ENCODE measurements at places on chromosomes 6 and 20.

GRCh38 chr6:90256698-90257485 lies 39.8 kb downstream of the BACH2 start:
- DNase-seq = peak; percentile 44

- no peak for DNase-seq
These were observed 60.8 kb downstream of the NPEPL1 start for GRCh38 chr20:58753267-58753921.

- DNase-seq = peak; percentile 69
These were observed 433.5 kb downstream of the RFPL4B start for GRCh38 chr6:112780498-112781096.

DNA sequence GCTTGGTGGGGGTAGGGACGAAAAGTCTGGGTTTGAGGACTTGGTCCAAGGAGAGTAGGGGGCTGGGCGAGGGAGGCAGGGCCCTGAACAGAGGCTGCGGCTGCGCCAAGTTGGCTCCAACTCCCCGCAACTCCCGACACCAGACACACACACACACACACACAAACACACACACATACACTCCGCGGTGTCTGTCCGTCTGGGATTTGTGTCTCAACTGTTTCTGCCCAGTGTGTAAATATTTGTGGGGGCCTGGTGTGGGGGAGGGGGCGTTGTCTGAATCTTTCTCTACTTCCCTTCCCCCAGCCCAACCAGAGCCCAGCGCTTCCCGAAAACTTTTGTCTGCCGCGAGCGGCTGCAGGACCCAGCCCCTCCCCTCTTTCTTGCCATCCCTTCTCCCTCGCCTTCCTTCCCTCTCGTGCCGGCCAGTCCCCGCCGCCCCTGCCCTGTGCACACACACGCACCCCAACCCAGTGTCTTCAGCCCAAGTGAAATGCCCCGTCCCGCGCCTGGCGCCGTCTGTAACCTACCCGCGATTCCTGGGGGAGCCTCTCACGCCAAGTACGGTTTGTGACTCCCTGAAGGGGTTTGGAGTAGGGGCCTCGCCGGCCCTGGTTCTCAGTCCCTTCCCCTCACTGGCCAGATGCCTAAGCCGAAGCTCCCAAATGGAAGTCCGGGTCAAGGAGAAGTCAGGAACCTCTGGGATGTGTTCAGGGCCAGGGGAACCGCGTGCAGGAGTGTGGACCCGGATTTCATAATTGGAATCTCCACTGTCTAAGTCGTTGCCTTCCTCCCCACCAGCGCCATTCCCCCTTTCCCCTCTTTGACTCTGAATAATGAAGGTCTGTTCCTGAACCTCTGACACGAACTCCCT lies 904 bp downstream of the MDFI start:
- no peak for DNase-seq

DNA sequence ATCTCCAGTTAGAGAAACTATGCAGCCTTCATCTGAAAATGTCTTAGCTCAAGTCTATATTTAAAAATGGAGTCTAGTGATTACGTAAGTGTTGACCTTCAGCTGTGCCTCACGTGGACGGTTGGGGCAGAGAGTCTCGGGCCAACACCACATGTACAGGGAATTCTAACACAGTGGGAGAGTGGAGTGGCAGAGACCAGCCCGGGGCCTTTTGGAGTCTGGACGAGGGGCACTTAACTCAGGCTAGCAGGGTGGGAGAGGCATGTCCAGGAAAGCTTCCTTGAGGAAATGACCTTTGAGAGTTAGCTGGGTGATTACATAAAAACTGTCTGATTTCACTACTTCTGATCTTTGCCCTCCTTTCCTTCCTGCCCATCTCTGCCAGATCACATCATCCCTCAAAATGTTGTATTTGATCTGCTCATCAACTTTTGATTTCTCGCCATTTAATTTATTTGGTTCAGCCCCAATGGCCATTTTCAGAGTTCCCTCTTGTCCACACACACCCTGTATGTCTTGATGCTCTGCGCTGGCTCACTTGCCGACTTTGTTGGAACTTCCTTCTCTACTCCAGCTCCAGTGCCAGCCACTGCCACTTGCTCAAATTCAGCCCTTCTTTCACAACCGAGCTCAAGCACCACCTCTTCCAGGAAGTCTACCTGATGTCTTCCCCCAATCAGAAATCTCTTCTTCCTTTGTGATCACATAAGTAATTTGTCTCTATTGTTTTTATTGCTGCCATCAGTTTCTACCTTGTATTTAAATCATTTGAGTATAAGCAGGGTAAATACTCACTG lies 2.6 kb downstream of the ARMC2 start:
- DNase-seq = no peak

GRCh38 chr6:167209577-167209975 lies 51.8 kb upstream of the GPR31 start:
- no peak for DNase-seq

- no peak for DNase-seq
These were observed 39.6 kb downstream of the FAM217A start for GRCh38 chr6:4039348-4039747.

DNA sequence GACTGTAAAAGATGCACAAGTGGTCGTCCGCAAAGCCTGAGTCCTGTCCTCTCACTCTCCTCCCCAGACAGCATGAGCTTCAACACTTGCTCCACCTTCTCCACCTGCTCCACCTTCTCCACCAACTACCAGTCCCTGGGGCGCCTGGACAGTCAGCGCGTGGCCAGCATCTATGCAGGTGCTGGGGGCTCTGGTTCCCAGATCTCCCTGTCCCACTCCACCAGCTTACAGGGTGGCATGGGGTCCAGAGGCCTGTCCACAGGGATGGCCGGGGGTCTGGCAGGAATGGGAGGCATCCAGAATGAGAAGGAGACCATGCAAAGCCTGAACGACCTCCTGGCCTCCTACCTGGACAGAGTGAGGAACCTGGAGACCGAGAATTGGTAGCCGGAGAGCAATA lies 162.2 kb upstream of the NT5E start:
- no peak for DNase-seq

GRCh38 chr20:43576108-43576507 lies 14.6 kb upstream of the IFT52 start:
- no peak for DNase-seq

- DNase-seq = peak; percentile 72
These were observed 45.9 kb downstream of the ELOVL5 start for GRCh38 chr6:53302678-53303360.

GRCh38 chr20:25269057-25269832 lies 21.4 kb downstream of the PYGB start:
- no peak for DNase-seq

DNA sequence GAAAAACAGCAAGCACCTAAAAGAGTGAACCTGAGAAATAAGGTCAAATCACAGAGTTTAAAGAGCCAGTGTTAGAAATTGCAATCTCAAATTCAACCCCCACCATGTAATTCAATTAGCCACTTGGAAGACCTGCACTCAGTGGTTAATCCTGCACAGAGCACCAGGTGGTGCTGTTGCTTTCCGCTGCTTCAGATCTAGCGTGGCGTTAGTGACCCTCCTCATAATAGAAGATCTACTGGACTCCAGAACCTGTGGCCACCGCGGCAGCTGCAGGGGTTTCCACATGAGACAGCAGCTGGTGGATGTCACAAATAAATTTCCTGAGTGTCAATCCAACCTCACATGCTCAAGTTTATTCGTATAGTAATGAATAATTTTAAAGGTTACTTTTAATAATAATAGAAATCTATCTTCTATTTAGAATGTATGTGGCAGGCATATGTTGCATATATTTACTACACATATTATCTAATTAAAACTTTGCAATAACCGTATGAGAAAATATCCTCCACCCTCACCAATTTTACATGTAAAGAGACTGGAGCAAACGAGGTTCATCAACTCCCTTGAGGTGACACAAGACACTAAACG lies 84.4 kb downstream of the SYNE1 start:
- DNase-seq = peak; percentile 17

DNA sequence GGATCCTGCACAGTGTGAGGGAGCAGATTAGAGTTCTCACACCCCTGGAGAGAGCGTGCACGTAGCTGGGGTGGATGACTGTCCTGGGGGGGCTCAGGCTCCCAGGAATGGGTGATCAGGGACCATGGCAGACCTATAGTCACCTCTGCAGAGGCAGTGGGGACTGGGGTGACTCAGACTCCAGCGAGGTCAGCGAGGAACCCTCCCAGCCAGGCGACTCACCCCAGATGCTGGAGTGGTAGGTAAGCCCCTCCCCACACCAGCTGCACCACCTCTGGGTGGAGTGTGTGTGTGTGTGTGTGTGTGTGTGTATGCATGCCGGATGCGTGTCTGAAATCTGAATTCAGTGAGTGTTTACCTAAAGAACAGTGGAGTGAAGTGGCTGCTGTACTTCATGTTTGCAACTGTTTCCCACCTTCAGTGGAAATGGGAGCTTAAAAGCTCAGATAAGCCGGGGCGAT lies 17.4 kb upstream of the GTSF1L start:
- no peak for DNase-seq

DNA sequence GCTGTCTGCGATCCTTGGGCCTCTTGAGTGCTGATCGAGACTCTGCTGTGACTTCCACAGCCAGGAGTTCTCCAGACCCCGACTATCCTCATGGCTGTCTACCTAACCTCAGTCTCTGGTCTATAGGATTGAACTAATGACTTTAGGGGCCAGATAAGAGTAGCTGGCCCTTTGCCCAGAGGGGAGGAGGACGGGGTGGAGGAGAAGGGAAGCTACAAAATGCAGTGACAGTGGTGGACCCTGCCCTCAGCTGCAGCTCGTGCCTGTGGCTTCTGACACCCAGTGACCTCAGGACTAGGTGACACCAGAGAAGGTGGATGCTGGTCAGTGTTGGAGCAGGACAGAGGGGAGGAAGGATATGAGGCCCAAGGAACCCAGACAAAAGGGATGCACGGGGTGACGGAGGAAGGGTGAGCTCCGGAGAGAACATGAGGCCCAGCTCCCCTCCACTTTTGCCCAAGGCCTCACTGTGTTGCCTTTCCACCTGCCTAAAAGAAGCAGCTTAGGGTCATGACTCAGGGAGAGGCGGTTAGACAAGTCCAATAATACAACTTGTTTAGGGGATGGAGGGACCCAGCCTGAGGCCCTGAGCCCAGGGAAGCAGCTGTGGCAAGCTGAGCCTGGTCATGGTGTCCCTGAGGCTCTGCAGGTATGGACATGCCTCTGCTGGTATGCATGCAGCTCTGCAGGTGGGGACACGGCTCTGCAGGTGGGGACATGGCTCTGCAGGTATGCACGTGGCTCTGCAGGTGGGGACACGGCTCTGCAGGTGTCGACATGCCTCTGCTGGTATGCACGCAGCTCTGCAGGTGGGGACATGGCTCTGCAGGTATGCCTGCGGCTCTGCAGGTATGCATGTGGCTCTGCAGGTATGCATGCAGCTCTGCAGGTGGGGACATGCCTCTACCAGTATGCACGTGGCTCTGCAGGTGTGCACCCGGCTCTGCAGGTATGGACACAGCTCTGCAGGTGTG lies 67.7 kb downstream of the SYNJ2 start:
- no peak for DNase-seq

DNA sequence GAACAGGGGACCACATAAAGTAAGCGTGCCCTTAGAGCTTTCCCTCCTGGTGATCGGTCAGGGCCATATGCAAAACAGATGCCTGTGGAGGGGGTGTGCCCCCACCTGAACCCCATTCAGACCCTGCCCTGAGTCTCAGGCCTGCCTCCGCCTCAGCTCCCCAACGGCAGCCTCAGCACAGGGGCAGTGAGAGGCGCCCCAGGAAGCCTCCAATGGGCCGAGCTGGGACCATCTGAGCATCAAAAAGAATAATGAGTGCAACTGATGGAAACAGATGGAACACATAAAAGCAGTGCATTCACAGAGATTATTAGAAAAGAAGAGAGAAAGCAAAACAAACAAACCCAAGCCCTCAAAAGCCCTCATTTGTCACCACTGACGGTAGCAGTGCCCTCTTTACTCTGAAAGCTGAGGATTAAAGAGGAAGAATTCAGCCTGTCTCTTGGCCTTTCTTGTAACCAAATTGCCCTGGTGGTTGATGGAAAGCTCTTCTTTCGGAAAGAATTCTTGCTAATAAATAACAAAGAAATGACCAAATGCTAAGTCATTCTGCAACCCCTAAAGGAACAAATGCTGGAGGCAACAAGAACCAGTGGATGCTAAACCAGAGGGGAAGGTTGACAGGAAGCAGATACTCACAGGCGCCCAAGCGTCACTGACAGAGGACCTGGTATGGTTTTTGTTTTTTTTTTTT lies 6.8 kb downstream of the ADISSP start:
- no peak for DNase-seq

GRCh38 chr6:34226731-34227586 lies 9.7 kb upstream of the HMGA1 start:
- no peak for DNase-seq

- DNase-seq = no peak
These were observed 173.6 kb upstream of the TCF21 start for GRCh38 chr6:133715270-133715669.

DNA sequence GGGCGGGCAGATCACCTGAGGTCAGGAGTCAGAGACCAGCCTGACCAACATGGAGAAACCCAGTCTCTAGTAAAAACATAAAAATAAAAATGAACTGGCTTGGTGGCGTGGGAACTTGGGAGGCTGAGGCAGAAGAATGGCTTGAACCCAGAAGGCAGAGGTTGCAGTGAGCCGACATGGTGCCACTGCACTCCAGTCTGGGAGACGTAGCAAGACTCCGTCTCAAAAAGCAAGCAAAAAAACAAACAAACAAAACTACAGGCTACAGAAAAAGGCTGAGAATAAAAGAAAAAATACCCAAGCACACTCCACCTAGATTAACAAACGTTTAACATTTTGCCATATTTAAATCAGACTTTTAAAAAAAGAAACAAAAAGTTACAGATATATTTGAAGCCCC lies 5.9 kb downstream of the PTCRA start:
- no peak for DNase-seq

DNA sequence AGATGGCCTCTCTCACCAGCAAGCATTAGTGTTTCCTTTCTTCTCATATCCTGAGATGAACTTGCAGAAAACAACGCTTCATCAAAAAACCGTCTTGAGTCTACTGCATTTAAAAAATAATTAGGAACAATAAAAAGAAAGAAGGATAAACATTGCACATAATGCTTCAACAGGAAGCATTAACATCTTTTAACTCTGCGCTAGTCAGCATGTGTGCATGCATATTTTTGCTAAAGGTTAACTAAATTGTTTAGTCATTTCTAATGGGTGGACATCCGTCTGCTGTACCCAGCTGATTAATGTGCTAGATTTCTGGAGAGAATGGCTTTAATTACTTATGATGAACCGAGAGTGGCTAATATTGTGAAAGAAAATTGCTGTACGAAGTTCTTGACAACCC lies 349.3 kb downstream of the SOX4 start:
- DNase-seq = no peak

DNA sequence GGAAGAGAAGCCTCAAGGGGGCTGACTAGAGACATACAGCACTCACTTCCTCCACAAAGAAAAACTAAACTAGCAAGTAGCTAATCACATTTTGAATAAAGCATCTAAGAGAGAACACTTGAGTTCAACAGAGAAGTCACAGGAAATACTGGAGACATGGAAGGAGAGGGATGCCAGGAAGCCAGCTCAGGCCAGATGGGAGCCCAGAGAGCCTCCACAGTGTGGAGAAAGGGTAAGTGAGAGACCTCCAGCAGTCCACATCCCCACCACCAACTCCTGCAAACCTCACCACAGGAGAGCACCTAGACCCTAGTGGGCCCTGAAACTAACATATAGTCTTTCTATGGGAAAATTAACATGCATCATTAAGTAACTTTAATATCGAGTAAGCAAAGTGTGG lies 79.2 kb downstream of the EPM2A start:
- DNase-seq = no peak
